ENCODE measurements at places on chromosomes 4 and X.

GRCh38 chrX:68646421-68646820, 1.0 kb upstream of the STARD8 start:
- DNase-seq, result peak; percentile 44

DNA sequence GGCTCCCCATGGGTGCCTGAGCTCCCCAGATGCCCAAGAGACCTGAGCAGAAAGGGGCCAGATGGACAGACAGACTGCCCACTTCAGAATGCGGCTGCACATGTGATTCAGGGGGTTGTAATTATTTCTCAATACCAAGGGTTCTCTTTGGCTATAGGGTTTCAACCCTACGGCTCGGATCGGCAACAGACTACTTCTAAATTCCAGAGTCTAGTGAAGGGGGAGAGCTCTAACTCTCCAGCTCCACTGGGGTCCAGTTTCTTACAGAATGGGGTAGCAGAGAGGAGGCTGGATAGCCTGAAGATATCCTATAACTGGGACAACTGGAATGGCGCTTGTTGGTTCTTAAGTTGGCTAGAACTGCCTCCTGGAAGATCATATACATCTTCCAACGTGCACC, 136.3 kb downstream of the MGST2 start:
- DNase-seq, result no peak

- DNase-seq, result no peak
Observed at GRCh38 chr4:158811704-158812103, 42.9 kb downstream of the FNIP2 start.

DNA sequence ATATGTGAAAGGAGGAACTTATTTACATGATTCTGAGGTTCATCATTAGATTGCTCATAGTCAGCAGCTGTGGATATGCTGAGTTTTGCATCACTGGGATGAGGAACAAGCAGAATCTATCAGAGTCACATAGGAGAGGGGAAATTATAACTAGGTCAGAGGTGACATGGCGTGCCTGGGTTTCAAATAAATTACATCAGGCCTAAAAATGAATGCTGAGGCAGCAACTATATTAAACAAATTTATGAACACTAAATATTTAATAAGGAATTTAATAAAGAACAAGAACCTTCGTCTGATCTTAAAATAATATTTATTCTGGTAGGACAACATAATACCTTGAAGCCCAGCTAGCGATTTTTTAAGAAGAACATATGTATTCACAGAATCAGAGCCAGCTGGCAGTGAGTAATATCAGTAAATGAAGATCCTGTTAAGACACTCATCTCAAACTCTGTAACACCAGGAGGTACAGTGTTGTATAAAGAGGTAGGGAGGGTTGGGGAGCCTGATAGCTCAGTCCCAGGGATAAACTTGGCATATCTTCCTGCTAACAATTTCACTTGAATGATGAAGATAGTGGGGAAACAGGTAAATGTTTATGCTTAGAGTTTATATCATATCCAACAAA, 60.9 kb upstream of the HS3ST1 start:
- no peak for DNase-seq

- DNase-seq, result no peak
Observed at GRCh38 chr4:30828264-30828926, 108.2 kb downstream of the PCDH7 start.

DNA sequence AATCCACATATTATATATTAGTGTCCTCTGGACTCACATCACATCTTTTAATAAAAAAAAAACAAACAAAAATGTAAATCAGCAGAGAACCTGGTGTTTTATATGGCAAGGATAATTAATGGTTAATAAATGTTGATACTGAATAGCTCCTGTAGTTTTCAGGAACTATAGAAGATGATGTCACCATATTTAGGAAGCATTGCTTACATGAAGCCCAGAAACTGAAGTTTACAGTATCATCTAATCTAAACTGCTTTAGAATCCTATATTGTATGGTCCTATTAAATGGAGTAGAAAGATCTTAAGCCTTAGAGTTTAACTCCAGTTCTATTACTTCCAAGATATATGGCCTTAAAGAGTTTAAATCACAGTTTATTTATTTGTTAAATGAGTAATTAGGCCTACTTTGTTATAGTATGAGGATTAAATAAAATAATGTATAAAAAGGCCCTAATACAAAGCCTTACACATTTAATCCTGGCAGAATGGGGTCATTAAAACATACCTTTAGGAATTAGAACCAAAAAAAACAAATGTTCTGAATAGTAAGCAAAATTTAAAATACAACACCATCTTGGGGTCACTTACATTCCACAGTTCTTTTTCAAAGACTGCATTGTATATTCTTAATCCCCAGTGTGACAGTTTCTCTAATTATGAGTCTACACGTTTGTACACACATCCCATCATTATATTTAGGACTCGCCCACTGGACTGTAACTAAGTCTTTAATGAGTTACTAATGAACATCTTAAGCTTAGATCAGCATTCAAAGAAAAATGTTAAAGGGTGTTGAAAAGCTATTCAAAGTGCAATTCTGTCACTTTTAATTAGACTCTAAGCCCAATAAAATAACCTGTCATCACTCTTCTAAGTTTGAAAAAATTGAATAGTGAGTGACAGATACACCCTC, 305.9 kb downstream of the ADGRL3 start:
- no peak for DNase-seq

DNA sequence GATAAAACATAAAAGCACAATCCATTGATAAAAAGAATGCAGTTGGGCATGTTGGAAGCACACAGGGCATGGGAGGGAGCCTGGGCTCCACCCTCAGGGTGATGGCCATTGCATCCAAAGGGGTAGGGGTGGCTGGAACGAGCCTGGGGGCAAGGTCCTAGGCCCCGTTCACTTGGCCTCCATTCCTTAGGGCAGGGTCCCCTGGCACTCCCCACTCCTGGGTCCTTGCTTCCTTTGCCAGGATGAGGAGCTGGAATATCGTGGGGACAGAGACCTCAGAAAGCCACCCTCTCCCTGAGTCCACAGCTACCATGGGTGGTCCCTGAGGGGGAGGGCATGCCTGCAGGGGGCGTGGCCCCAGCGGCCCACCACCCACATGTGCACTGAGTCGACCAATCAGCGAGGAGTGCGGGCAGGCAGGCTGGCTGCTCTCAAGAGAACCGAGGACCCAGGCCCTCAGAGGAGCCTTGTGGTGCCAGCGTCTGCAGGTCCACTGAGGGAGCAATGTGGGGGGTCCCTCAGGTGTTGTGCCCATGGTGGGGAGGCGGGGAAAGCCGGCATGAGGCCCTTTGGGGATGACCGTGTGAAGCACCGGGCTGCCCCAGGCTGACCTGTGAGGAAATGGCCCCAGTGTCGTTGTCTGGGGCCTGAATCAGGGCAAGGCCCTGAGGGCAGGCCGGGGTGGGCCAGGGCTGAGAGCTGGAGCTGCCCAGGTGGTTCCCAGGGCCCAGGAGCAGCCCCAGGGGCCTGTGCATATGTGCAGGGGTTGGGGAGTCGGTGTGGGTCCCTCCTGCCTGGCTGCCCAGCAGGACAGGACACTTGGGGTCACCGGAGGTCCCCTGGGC, 78.6 kb upstream of the AMELX start:
- no peak for DNase-seq

DNA sequence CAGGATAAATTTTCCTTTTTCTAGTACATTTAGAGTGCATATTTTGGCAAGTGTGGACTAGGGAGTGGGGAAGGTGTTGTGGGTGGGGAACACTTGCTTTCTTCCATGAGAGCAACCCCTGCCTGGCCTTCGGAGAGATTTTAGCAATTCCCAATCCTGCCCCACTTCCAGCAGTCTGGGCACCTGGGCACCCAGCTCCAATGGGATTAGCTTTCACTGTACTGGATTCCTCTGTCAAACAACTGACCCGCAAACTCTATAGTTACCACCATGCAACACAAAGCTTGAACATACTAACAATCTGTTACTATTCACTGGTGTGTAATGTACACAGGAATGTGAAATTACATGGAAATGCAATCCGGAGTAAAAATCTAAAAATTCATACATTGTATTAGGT, 50.3 kb downstream of the SH3RF1 start:
- DNase-seq, result no peak

All from Right ventricle myocardium superior (tissue), 1 donor.